ENCODE measurements at places on chromosomes 5 and 9. TPM values are rescaled to one million over a fixed set of nuclear protein-coding genes. Genes with fewer than 3 reads are reported as not detected.

Gene IL13
- not detected for total RNA-seq

Gene HSD17B4
- total RNA-seq: 664 TPM

Gene CCDC192
- total RNA-seq: not detected

Gene CTNND2
- total RNA-seq: 1.1 TPM

Gene SPINK4
- total RNA-seq: not detected

Gene SERF1A
- not detected for total RNA-seq
